ENCODE measurements at places on chromosomes 4 and X. TPM values are rescaled to one million over a fixed set of nuclear protein-coding genes. Genes with fewer than 3 reads are reported as not detected.

Gene TMPRSS11E
- not detected for total RNA-seq

Gene NUDT10
- not detected for total RNA-seq

Gene STATH
- total RNA-seq, result not detected

Gene PDZD4
- 2.5 TPM for total RNA-seq

Gene BCORL1
- 42.5 TPM for total RNA-seq

Gene GPC4
- 9.5 TPM for total RNA-seq

Gene ZCCHC18
- total RNA-seq, result not detected

Gene DCAF8L2
- total RNA-seq, result not detected

Gene GYPE
- total RNA-seq, result 1.7 TPM

GRCh38 chr4:23368081-23368697, 521.7 kb downstream of the PPARGC1A start:
- DNase-seq, result no peak

GRCh38 chrX:1223242-1223600, 10.8 kb upstream of the CRLF2 start:
- peak; percentile 35 for DNase-seq

DNA sequence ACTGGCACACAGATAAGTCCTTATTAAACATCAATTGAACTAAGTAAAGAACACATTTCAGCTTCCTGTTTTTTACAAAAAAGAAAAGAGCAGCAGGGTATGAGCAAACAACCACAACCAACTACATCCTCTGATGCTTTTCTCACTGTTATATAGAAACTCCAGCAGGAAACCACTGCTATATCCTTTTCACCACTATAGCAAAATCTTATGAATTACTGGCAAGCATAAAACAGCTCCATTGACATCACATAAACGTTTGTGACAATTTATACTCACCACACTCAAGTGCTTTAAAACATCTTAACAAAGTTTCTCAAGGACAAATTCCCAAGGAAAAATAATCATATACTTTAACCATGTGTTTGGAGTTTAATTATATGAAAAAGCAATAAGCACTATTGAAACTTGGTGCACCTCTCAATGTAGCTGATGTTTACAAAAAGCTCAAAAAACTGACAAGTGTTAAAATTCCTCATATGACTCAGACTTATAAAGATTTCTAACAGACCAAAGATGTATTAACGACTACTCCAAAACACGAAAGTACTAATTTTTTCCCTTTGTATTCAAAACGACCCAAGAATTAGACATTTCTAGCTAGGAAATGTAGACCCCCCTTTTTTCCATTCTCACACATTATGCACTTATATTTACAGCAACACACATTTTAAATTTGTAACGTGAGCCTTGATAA, 12.9 kb downstream of the GPRIN3 start:
- DNase-seq, result no peak

DNA sequence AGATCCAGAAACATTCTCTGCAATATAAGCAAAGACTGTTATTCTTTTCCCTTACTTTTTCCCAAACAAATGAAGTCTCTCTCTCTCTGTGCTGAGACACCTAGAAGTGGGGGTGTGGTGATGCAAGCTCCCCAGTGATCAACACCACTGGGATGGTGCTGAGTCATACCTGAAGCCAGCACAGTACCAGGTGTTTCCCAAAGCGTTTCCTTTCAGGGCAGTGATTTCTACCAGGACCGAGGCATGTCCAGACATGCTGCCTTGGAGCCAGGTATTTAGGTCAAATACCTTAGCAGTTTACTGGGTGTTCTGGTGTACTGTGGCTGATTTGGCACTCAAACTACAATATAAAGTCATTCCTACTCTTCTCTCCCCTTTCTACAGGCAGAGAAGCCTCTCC, 726.5 kb downstream of the FAM133A start:
- DNase-seq, result no peak

- DNase-seq, result no peak
Measured at GRCh38 chrX:45715748-45716147, 515.1 kb upstream of the DIPK2B start.

DNA sequence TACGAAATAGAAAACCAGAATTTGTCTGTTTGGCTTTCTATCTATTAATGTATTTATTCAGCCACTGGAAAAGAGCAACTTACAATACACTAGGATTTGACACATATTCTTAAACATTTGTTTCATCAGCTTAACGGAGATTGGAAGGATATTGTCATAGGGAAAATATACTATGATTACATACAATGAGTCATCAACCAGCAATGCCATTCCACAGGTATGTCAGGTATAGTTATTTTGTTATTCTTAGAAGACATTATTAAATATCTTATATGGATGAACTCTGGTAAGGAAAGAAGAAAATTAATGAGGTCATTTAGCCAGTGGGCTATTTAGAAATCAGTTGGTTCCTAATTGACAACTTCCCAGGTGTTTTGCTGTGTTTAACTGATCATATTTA, 926.6 kb downstream of the STIM2 start:
- DNase-seq, result no peak

GRCh38 chr4:150582146-150582872, at the start of gene MAB21L2:
MAB21L2 (plus strand) TSS chr4:150582151; CDS start chr4:150583030, 879 bp downstream.
- no peak for DNase-seq

- DNase-seq, result no peak
Measured at GRCh38 chr4:48483006-48483776, at the start of gene SLC10A4. SLC10A4 (plus strand) TSS chr4:48483343; CDS start chr4:48483562, 219 bp downstream.

DNA sequence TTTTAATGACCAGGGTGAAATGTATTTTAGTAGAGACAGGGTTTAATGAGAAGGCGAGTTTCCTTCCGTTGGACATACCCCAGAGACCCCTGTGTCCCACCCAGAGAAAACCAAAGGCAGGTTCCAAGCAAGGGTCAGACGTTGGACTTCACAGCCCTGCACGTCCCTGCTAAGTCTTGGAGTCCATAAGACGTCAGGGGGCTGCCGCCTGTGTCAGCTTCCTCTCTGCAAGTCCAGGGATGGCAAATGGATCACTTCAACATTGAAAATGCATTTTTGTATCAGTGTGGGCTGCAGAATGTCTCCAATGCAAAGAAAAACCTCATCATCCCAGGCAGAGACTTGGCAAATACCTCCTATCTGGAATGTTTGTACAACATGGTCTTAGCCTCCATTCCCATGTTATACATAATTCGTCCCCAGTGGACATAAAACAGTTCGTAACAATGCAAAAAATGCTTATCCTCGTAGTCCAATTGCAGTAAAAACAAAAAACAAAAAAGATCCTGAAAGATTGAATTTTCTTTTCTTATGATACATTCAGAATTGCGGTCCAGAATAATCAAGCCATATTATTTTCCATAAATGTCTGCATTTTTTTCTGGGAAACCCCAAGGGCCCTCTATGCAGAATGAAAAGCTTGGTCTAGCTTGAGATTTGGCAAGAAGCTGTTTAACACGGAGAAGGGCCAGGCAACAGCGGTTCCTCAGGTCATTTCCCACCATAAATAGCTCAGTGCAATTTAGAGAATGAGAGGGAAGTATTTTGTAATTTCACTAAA, 190.9 kb downstream of the SHOX start:
- no peak for DNase-seq

DNA sequence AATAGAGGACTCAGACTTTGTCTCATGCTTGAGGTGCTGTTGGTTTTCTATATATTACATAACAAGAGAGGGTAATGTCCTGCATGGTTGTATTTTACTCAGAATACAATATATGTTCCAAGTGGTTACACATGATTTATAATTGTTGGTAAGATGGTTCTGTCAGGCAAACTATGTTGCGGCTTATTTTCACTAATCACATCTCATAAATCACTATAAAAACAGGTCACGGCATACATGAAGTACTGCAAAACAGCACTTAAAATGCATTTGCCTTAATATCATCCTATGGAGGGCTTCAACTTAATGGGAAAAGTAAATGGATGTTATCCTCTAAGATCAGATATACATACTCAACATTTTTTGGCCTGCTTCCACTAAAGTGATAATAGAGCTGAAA, 246.0 kb upstream of the ARSJ start:
- no peak for DNase-seq

DNA sequence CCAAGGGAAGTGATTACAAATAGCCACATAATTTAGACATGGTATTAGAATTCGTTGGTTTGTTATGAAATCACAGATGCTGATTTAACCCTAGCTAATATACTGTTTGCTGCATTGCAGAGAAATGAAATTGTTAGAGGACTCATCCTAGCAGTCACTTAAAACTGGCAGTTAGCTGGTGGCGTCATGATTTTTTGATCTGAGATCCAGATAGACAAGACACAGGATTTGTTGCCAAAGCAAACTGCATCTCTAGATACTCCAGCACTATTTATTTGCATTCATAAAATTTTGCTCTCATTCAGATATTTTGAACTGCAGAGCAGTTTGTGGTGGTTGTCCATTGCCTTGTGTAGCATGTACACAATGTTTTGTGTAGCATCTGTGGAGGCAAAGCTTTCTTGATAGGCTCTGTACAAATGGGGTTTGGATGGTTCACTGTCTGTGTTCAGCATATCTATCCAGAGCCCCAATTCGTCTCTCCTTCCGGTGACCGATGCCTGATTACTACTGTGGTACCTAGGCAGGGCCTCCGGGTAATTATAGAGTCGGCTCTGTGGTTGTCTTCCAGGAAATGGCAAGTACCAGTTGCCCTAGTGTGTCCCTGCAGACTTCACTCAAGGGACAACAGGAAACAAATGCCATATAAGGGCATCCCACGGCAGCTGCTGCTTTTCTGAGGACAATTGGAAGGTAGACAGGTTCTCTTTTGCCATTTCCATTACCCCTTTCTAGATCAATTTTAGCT, 30.1 kb upstream of the SPARCL1 start:
- DNase-seq, result no peak

DNA sequence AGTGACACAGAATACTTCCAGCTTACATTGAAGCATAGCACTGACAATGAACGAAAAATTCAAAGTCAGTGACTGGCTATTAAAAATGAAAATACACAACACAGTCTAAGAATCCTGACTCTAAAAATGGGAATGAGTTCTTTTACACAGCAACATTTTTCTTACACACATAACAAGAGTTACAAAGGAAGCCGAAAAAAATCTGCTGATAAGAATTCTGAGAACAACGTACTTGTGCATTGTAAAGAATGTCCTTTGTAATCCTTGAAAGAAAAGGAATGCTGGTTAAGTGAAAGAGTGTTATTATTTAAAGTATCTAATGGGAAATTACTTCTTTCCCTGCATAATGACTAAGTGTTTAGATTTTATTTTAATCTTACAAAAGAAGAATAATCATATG, 199.4 kb downstream of the PRDM5 start:
- DNase-seq, result no peak

DNA sequence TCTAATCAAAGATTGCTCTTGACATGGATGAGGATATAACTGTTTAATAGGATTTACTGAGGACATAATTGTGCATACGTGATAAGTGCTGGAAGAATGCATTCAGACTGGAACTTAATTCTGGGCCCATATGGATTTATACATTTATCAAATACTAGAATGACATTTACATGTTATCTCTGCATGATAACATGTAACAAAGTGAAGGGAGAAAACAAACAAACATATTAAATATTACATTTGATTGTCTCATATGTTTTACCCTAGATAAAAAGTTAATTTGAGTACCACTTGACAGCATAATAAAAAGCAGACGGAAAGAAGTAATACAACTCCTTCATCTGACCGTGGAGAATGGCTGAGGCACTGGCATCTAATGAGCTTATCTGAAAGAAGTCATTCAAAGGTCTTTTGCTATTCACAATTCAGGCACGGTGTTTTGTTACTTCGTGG, 297.8 kb downstream of the PPP3CA start:
- no peak for DNase-seq

DNA sequence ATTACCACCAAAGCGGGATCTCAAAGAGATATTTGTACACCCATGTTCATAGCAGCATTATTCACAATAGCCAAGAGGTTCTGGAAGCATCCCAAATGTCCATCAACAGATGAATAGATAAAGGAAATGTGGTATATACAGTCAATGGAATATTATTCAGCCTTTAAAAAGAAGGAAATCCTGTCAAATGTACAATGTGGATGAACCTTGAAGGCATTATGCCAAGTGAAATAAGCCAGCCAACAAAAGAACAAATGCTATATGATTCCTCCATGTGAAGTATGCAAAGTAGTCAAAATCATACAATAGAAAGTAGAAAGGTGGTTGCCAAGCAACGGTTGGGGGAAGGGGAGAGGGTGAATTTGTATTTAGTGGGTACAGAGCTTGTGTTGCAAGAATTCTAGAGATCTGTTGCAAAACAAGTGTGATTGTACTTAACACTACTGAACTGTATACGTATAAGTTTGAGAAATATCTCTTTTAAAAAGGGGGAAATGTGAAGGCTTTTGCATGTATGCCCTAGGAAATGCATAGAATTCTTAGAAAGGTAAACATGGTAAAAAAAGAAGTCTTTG, 5.0 kb upstream of the ZRSR2 start:
- DNase-seq, result no peak

DNA sequence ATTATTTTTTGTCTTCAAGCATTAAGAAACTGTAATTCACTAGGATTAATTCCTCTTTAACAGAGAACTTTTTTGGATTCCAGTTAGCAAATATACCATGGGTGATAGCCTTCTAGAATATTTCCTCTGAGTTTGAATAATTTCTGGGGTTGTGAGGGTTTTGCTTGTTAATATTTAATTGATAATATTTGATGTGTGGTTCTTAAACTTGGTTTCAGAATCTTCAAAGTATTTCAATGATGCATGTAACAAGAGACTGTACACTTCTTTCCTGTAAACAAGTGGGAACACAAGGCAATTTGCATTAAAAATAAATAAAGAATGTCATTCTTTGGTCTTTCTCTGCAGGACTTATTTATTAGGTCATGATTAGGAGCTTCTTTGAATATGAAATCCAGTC, 9.5 kb upstream of the C4orf51 start:
- no peak for DNase-seq

DNA sequence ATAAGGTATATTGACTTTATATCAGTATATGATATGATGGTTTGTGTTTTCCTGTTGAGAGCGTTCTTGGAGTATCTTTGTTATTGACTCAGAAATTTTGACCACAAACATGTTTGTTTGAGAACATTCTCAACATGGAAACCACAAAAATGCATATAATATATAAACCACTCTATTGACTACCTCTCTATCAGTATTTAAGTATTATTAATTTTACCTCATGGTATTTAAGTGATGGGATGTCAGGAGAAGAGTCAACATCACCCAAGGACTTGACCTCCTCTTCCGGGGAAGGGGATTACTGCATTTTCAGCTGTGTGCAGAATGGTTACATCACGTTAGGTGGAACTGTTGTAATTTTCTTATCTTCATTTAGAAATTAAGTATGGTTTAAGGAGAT, 54.3 kb upstream of the PUDP start:
- DNase-seq, result no peak

DNA sequence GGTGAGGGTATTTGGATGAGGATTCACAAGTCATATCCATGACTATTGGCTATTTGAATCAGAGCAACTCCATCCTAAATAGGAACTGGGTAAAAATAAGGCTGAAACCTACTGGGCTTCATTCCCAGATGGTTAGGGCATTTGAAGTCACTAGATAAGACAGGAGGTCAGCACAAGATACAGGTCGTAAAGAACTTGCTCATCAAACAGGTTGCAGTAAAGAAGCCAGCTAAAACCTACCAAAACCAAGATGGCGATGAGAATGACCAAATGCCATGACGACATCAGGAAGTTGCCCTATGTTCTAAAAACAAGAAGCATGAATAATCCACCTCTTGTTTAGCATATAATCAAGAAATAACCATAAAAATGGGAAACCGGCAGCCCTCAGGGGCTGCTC, 224.9 kb downstream of the PACRGL start:
- DNase-seq, result no peak

GRCh38 chr4:90718931-90719330, 591.7 kb downstream of the CCSER1 start:
- DNase-seq, result no peak

- DNase-seq, result no peak
Measured at GRCh38 chr4:2044119-2044485, 15.0 kb upstream of the NAT8L start.
